Left lung (tissue), 14 donors: ENCODE measurements at places on chromosomes 5 and 9. TPM values are rescaled to one million over a fixed set of nuclear protein-coding genes. Genes with fewer than 3 reads are reported as not detected.

CNTLN gene
- polyA plus RNA-seq: 24.2 TPM

COQ4 gene
- polyA plus RNA-seq: 50.6 TPM

SLC1A3 gene
- 19.3 TPM for polyA plus RNA-seq

NMUR2 gene
- polyA plus RNA-seq: 1.0 TPM

HSPA4 gene
- 99.4 TPM for polyA plus RNA-seq

DNA sequence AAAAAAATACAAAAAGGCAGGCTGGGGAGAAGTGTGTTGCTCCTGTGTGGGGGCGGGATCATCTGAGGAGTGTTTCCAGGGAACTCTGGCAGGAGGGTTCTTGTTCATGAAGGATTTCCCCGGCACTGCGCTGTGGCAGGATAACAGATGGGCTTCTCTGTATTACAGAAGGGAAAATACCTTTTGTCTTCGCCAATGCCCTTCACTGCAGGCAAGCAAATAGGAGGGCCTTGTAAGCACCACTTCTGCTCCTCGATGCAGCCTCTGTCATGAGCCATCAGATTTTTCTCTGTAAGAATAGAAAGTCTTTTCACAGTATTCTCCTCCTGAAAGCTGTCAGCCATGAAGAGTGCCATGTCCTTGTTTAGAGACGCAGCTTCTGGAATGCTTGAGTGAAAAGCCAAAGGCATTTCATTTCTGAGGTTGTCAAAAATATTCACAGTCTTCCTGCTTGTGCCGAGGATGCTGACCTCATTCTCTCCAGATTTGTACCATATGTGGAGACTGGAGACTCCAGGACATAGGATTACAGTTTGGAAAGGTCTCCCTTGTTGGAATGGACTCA, 294.0 kb downstream of the YTHDC2 start:
- H3K4me3 ChIP-seq: no peak overlapping the region
- DNase-seq: no peak
- H3K4me1 ChIP-seq: no peaks in the 10 kb centered on the region
- H3K27me3 ChIP-seq: no peaks in the 10 kb centered on the region

DNA sequence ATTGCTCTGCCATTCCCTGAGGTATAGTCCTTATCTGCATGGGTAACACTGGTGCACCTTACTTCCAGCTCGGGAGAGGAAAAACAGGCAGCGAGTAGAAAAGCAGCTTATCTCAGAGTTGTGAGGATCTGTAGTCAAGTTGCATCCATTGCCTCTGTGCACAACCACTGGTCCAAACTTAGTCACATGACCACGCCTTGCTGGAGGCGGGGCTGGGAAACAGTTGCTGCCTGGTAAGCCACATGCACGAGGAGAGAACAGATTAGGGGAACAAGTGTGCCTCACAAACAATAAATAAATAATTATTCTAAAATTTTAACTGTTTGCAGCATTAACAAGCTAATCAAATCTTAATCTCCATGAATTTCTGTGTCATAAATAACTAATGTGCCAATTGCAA, 18.6 kb downstream of the ZNF622 start:
- no peaks in the 10 kb centered on the region for H3K27me3 ChIP-seq
- no peak overlapping the region for H3K4me3 ChIP-seq
- peaks cover 68% of the 10 kb centered on the region for H3K36me3 ChIP-seq
- H3K4me1 ChIP-seq: no peaks in the 10 kb centered on the region
- H3K27ac ChIP-seq: no peak overlapping the region

- H3K4me1 ChIP-seq: no peaks in the 10 kb centered on the region
- peak; percentile 20 for DNase-seq
- H3K36me3 ChIP-seq: no peaks in the 10 kb centered on the region
- no peak overlapping the region for H3K27ac ChIP-seq
- H3K4me3 ChIP-seq: no peak overlapping the region
- no peaks in the 10 kb centered on the region for H3K27me3 ChIP-seq
Observed at GRCh38 chr9:125993466-125993865, 246.3 kb downstream of the PBX3 start.

GRCh38 chr5:54594181-54594580, 76.6 kb downstream of the SNX18 start:
- H3K4me3 ChIP-seq: no peak overlapping the region
- no peak for DNase-seq
- no peaks in the 10 kb centered on the region for H3K36me3 ChIP-seq
- no peaks in the 10 kb centered on the region for H3K27me3 ChIP-seq
- peaks cover 10% of the 10 kb centered on the region for H3K4me1 ChIP-seq

DNA sequence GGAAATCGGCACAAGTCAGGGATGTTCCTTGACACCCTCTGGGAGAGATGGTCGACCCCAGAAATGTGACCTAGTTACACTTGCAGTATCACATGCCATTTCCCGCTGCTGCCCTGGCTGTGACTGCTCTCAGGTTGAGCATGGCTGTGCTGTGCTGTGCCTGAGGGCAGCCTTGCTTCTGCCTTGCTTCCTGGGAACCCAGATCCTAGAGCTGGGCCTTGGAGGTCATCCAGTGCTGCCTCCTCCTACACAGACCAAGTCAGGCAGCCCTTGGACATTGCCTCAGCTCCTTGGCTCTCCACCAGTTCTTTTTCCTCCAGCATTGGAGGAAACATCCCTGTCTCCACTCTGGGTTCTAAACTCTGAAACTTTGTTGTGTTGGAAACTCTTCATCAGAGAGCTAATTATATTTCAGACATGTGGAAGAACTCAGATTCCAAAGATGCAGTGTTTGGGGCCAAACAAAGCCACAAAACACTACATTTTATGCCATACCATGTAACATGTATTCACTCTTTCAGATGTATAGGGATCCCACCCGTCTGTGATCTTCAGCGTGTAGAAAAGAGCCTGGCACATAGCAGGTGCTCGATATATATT, 6.1 kb downstream of the MAMDC2 start:
- H3K27me3 ChIP-seq: peaks cover 12% of the 10 kb centered on the region
- no peak overlapping the region for H3K4me3 ChIP-seq
- no peak for DNase-seq
- no peaks in the 10 kb centered on the region for H3K36me3 ChIP-seq

- no peak for DNase-seq
- no peak overlapping the region for H3K27ac ChIP-seq
Observed at GRCh38 chr5:107032629-107033028, 638.1 kb downstream of the EFNA5 start.

GRCh38 chr5:67259548-67260215, 63.1 kb upstream of the CD180 start:
- no peak overlapping the region for H3K4me3 ChIP-seq
- H3K4me1 ChIP-seq: peaks cover 4% of the 10 kb centered on the region
- H3K36me3 ChIP-seq: no peaks in the 10 kb centered on the region
- no peak for DNase-seq
- H3K27ac ChIP-seq: no peak overlapping the region

DNA sequence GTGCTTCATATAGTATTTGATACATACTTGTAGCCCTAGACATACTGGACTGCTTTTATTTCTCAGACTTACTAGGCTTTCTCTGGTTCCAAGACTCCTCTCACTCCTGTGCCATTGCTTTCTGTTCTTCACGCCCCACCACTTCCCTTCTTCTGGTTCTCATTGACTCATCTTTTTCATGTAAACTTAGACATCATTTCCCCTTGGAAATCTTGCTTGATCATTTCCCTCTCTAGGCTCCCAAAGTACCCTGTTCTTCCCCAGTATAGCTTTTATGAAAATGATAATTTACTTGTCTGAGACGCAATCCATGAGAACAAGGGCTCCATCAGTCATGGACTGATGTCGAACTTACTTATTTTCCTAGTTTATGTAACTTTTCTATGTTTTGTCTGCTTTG, 83.5 kb downstream of the TLR4 start:
- H3K4me1 ChIP-seq: peaks cover 16% of the 10 kb centered on the region
- no peak for DNase-seq
- H3K27ac ChIP-seq: no peak overlapping the region

- no peaks in the 10 kb centered on the region for H3K4me1 ChIP-seq
- H3K27me3 ChIP-seq: no peaks in the 10 kb centered on the region
- no peaks in the 10 kb centered on the region for H3K36me3 ChIP-seq
- H3K27ac ChIP-seq: no peak overlapping the region
- no peak for DNase-seq
Observed at GRCh38 chr9:107971241-107971640, 481.7 kb upstream of the KLF4 start.

- H3K27me3 ChIP-seq: peaks cover 100% of the 10 kb centered on the region
- DNase-seq: no peak
- no peak overlapping the region for H3K4me3 ChIP-seq
- H3K36me3 ChIP-seq: no peaks in the 10 kb centered on the region
Observed at GRCh38 chr9:77015327-77016048, 4.0 kb upstream of the FOXB2 start.

DNA sequence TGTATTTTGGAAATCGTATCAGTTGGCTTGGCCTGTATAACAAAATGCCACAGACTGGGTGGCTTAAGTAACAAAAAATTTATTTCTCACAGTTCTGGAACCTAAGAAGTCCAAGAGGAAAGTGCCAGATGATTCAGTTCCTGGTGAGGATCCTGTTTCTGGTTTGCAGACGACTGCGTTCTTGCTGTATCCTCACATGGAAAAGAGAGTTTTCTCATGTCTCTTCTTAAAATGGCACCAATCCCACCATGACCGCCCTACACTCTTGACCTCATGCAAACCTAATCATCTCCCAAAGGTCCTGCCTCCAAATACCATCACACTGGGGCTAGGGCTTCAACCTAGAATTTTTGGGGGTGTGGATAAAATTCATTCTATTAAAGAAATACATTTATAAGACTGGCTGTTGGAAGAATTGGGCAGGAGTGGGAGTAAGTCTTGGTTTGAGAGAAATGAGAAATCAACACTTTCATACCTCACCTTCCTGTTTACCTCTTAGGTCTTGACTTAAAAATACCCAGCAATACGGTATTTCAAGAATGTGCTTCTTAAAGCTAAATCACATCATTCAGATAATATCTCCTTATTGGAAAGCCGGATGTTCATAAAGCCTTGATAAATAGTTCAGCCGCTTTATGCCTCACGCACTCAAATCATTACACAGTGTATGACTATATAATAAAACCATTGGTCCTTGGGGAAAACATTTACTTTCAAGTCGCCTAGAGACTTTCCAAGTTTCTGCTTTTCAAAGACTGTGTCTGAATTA, 28.7 kb downstream of the PTTG1 start:
- no peak overlapping the region for H3K4me3 ChIP-seq
- H3K27ac ChIP-seq: no peak overlapping the region
- H3K4me1 ChIP-seq: no peaks in the 10 kb centered on the region

DNA sequence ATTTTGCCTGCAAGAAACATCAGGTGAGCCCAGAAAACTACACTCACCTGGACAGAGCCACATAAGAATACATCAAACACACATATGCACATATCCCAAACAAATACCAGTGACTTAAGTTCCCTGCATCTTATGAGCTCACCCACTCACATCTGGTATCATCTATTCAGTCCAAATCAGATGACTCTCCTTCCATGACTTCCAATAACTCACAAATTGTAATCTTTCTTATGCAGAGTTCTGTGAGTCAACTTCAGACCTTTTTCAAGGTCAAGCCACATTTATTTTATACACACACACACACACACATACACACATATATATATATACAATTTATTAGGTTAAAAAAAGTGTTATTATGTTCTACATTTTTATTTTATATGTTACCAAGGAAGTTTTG, 1711.9 kb upstream of the CDH9 start:
- H3K4me3 ChIP-seq: no peak overlapping the region
- no peak overlapping the region for H3K27ac ChIP-seq
- H3K27me3 ChIP-seq: no peaks in the 10 kb centered on the region

DNA sequence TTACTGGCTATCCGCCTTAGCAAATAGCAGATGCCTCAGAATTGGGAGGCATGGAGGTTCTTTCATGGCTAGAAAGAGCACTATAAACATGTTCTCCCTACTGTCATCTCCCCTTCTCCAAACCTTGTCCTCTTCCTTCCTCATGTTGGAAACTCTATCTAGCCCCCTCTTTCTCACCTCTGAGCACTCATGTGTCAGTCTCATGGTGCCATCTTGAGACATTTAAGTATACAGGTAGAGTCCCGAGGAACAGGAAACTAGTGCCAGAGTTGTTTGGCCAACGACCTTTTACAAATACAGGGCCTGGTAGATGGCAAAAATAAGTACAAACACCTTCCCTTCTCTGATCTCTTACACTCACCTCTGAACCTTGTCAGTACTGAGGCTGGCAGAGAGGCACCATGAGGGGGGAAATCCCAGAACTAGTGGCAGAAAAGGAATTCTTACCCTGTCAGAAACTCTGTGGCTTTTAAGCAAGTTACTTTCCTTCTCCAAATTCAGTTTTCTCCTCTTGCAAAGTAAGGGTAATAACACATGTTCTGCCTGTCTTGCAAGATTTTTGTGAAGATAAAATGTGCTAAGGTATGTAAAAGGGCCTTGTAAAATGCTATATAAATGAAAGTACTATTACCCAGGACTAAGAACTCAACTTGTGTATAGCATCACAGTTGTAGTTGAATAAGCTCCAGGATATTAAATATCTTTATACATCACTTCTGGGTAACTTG, 94.1 kb upstream of the SNX2 start:
- no peak overlapping the region for H3K4me3 ChIP-seq
- H3K4me1 ChIP-seq: no peaks in the 10 kb centered on the region
- no peaks in the 10 kb centered on the region for H3K27me3 ChIP-seq
- H3K36me3 ChIP-seq: no peaks in the 10 kb centered on the region

GRCh38 chr5:151384106-151384505, 36.7 kb upstream of the SLC36A2 start:
- H3K4me3 ChIP-seq: no peak overlapping the region
- no peak overlapping the region for H3K27ac ChIP-seq
- H3K27me3 ChIP-seq: peaks cover 9% of the 10 kb centered on the region
- H3K4me1 ChIP-seq: no peaks in the 10 kb centered on the region
- no peak for DNase-seq

DNA sequence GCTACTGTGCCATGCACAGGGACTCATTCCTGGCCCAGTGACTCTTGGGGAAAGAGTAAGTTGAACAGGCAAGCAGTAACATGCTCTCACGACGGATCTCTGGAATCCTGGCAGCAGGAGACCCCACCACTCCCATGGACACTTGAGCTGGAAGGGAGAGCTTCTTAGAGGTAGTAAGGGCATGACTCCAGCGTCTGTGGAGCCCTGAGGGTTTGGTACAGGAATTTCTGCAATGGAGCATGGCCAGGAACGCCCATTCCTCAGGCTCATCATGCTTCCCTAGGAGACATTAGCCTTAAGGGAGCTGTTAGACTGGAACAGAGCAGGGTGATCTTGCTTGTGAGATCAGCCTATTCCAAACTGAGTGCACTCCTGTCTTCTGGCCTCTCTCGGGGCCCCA, 212.9 kb downstream of the MAT2B start:
- DNase-seq: no peak
- no peak overlapping the region for H3K27ac ChIP-seq
- H3K4me1 ChIP-seq: no peaks in the 10 kb centered on the region
- H3K27me3 ChIP-seq: no peaks in the 10 kb centered on the region

DNA sequence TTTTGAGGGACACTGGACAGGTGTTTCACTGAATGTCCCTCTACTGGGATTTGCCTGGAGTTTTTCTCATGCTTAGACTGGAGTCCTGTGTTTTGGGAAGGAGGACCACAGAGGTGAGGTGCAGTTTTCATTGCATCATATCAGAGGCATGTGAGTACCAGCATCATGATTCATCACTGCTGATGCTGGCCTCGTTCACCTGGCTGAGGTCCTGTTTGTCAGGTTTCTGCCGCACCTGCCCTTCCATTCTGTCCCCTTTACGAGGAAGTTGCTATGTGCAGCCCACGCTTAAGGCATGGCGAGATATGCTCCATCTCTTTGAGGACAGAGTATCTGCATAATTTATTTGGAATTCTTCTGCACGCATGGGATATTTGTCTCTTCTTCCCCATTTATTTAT, 162.1 kb downstream of the TENT4A start:
- H3K27ac ChIP-seq: no peak overlapping the region
- H3K36me3 ChIP-seq: no peaks in the 10 kb centered on the region
- no peak overlapping the region for H3K4me3 ChIP-seq
- no peaks in the 10 kb centered on the region for H3K4me1 ChIP-seq
- H3K27me3 ChIP-seq: peaks cover 4% of the 10 kb centered on the region
- DNase-seq: peak; percentile 7
